KBM-7 (cell line): ENCODE measurements at places on chromosomes 5 and 9.

GRCh38 chr5:59819806-59820205 lies 73.7 kb downstream of the PDE4D start:
- no peak for DNase-seq

DNA sequence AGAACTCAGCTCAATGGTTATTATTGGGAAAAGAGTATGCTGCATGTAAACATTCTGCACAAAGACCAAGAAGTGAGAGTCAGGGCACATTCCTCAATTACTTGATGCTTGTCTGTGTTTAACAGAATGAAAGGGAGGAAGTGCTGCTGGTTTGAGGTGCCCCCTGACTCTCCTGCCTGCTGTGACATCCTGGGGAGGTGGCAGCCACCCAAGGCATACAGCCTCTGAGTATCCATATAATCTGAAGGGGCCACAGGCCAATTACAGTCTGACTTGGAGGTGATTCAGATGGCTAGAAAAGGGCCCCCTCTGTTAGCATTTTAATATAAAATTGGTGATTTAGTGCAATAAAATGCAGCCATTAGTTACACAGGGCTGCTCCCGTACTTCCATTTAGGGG lies 313.8 kb downstream of the ASTN2 start:
- no peak for DNase-seq

DNA sequence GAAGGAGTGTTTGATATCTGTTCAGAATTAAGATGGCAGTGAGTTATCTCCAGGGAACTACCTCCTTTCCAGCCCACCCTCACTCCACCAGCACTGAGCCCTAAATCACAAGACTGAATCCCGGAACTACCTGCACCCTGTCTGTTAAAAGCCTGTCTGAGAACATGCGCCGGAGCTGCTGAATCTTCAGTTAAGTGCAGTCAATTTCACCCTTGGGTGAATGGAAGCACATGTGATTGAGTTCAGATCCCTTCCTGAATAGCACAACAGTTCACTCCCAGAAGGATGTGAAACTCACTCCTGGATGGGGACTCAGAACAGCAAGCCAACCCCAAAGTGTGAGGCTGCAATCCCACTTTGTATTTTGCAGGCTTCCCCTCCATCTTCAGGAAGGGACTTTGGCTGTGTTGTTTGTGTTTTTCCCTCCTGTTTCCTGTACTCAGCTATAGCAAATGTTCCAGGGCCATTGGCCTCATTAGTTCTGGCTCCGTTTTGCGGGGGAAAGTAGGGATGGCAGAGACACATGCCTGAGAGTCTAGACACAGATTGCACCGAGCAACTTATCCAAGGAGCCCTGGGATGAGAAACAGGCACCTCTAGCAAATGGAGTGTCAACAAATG lies 43.4 kb downstream of the DPYSL3 start:
- DNase-seq = no peak

DNA sequence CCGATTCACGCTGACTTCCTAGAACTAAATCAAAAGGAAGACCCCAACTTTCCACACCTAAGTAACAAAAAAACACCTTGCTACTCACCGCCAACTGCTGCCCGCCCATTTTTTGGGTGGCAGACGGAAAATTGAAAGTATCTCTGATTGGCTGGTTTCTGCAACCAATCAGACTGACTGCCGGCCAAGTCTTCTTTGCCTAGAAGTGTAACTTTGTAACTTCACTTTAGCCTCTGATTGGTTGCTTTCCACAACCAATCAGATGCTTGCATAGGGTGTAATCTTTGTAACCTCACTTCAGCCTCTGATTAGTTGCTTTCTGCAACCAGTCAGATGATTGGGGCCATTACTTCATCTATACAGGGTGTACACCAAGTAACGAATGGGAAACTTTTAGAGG lies 42.6 kb upstream of the ANKH start:
- DNase-seq = no peak

- DNase-seq = no peak
Observed at GRCh38 chr5:19487480-19487879, 500.5 kb downstream of the CDH18 start.

DNA sequence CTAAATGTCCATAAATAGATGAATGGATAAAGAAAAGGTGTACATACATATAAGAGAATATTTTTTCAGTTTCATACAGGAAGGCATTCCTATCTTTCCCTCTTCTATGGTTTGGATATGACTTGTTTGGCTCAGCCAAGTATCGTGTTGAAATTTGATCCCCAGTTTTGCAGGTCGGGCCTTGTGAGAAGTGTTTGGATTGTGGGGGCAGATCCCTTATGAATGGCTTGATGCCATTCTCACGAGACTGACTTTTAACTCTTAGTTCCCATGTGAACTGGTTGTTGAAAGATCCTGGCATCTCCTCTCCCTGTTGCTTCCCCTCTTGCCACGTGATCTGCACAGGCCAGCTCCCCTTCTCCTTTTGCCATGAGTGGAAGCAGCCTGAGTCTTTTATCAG lies 421.1 kb upstream of the FTMT start:
- DNase-seq = peak; percentile 39

GRCh38 chr9:28820741-28821140 lies 1247.5 kb upstream of the C9orf72 start:
- peak; percentile 29 for DNase-seq

DNA sequence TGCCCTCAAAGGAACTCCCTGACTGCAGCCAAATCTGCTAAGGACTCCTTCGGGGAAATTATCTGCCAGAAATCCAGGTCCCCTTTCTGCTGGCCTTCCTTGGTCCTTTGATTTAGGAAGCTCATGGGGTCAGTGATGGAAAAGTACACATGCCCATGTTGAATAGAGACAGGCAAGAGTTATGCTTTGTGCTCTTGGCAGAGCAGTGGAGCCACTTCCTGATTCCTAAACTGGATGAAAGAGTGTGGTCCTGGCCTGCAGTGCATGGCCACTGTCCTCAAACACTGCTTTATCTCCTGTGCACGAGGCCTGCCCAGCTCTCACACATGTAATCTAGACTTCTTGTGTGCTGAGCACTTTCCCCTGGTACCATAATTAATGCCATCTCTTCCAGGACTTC lies 2.0 kb upstream of the EBF1 start:
- DNase-seq = no peak

DNA sequence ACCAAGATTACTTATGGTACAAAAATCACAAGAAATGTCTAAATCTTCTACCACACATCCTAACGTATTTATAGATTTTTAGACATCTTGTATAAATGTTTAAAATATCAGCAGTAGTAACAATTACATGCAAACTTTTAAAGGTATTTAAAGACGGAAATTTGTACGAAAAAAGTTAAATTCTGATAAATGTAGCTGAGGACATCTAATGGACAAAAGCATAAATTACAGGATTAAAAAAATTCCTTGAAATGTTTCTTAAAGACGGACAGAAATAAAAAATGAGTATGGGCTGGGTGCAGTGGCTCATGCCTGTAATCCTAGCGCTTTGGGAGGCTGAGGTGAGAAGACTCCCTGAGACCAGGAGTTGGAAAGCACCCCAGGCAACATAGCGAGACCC lies 15.8 kb downstream of the ERCC8 start:
- DNase-seq = peak; percentile 14

DNA sequence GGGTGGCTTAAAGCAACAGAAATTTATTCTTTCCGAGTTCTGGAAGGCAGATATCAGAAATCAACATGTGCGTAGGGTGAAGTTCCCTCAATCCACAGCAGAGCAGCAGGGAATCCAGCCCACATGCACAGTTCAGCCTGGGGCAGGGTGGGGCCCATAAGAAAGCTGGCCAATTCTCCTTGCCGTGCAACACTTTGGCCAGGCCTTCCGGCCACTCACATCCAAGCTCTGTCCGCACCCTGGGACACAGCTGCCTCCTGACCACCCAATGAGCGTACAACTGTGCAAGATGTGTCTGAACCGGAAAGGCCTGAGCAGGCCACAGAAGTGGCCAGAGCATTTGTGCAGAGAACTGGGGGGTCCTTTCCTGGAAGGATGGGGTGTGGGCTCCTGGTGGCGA lies 274.9 kb downstream of the GADD45G start:
- no peak for DNase-seq

GRCh38 chr9:97567182-97567893 lies 65.8 kb downstream of the TSTD2 start:
- DNase-seq = no peak

GRCh38 chr5:14879393-14879792 lies 7.8 kb upstream of the ANKH start:
- no peak for DNase-seq

DNA sequence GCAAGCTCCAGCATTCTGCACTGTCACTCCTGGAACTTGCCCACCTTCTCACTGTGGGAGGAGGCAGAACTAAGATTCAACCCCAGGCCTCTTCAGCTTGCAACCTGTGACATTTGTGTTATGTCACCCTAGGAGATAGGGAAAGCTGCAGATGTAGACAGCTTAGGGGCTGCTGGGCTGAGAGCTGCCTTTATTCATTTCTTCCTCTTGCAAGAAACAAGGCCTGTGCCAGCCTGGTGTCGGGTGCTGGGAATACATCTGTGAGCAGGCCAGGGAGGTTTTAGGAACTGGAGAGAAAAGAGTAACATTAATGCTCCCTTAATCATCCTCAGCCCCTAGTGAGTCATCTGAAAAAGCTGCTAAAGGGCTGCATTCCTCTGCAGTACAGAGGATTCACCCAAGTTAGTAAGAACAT lies 101.8 kb downstream of the FGF18 start:
- DNase-seq = no peak

GRCh38 chr9:127783111-127784008 lies 2.5 kb upstream of the CDK9 start:
- DNase-seq = peak; percentile 96

DNA sequence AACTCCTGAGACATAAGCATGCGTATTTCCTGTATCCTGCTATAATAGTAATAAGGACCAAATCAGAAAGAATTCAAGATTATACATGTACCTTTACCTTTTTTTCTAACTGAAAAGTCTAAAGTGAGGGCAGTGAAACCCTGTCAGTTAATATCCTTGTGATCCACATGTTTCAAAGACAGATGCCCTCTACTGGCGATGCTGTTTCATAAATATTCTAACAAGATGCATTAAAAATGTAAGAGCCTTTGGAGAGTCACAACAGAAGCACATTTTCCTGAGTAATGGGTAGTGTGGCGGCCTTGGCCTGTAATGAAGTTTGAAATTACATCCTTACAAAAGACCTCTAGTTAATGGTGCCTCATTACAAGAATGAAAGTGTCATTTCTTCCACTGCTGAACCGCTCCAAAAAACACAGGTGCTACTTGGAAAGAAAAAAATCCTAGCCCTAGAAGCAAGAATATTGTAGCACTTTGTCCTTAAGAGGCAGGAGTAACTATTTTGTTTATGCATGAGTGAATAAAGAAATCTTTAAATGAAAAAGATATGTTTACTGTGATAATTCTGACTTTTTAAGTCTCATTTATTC lies 232.6 kb downstream of the EPB41L4A start:
- DNase-seq = peak; percentile 35

DNA sequence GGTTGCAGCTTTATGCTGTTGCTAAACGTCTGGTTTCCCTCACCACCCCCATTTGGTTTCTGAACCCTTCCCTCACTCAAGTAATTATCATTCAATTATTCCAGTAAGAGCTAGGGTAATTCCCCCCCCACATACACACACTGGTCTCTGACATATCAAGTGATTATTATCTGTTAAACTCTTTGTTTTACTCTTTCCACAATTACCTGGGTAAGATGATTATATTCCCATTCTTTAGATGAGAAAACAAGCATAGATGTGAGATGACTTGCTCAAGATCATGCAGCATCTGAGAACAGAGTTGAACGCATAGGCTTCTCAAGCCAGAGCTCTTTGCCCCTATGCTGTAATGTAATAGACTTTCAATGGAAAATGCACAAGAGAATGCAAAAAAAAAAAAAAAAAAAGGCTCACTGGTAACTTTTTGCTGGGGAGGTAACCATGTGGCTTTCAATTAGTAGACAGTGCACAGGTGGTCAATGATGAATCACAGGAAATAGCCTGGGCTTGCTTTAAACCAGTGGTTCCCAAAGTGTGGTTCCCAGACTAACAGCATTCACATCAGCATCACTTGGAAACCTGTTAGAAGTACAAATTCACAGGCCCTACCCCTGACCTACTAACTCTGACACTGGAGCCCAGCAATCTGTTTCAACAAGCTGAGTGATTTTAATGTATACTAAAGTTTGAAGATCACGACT lies 87.6 kb downstream of the PIK3R1 start:
- DNase-seq = no peak

DNA sequence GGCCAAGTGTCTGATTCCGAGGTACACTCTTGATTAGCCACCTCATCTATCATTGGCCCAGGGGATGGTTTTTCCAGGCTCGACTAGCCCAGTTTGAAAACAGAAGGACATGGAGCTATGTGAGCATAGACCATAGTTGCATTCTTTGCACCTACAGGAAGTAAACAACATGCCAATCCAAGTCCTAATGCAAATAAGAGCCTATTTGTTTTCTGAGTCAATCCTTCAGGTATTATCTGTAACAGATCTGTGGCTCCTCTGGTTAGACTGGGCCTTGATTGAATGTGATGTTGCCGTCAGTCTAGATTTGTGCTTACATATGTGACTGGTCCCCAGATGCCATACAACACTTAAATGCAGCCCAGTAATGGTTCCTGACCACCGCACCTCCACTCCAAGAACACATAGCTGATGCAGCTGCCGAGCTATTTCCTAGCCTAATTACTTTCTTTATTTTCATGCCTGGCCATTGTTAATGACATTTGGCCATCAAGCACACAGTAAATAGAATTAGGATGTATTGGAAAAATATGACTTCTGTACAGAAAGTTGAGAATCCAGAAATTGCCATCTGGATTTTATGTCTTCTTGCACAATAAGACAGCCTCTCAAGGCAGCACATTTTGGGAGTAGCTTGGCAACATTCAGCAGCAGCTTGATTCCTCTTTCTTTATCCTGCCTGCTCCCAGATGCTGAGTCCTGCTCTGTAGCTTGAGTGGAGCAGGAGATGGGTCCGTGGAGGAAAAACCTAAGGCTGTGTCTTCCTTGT lies 29.5 kb upstream of the ARHGAP26 start:
- DNase-seq = no peak

GRCh38 chr5:170390472-170390871 lies 1.3 kb upstream of the KCNMB1 start:
- DNase-seq = no peak

- DNase-seq = peak; percentile 94
Observed at GRCh38 chr9:113150670-113151611, at the start of gene SLC31A2. SLC31A2 (plus strand) TSS chr9:113151007; CDS start chr9:113151075, 68 bp downstream.

DNA sequence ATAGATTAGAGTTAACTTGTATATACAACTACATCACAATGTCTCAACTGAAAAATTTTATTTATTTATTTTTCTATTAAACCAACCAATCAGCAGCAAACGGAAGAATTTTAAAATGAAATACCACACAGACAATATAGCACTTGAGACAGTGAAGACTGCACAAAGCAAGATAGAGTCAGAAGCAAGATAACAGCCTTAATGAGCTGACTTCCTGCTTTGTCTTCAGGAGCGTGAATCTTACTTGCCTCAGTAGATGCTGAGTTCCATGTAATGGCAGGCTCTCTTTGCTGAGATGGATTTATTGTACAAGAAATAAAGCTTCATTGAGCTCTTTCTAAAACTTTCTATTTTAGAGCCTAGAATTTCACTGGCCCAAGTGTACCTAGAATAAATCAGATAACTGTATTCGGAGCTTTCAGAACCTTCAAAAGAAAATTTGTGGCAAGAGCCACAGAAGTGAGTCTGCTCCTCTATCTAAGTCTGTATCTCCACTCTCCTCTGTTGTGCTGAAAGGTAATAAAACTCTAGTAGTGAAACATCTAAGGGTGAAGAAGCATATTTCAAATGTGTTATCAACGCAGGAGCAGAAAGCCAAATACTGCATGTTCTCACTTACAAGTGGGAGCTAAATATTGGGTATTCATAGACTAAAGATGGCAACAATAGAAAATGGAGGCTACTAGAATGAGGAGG lies 83.3 kb upstream of the ANKRD55 start:
- no peak for DNase-seq

GRCh38 chr5:115857626-115858349 lies 16.1 kb downstream of the AP3S1 start:
- DNase-seq = no peak
